ENCODE measurements at places on chromosomes 3 and 15.
A peak's percentile ranks its signal among the peaks of the same experiment; 100 is the strongest.

DNA sequence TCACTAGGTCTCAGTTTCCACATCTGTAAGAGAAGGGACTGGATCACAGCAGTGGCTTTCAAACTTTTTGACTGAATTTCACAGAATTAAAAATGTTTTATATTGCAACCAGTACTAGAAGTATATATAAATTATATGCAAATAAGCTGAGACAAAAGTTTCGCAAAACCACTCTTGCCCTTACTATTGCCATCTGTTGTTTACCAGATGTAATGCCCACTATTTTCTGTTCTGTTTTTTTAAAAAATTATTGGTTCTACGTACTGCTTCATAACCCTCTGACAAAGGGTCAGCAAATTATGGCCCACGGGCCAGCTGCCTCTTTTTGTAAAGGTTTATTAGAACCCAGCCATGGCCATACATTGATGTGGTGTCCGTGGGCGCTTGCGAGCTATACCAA is 44.8 kb downstream of the PDIA5 start:
- no peak for DNase-seq

- DNase-seq, result no peak
Measured at GRCh38 chr3:188526057-188526456, 372.1 kb downstream of the LPP start.

DNA sequence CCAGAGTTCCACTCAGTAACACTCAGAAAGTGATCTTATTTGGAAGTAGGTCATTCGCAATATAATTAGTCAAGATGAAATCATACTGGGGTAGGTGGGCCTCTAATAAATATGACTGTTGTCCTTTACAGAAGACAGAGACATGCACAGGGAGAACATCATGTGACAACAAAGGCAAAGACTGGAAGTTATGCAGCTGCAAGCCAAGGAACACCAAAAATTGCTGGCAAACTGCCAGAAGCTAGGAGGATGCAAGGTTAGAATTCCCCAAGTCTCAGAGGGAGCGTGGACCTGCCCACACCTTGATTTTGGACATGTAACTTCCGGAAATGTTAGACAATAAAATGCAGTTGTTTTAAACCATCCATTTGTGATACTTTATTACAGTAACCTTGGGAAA is 471.5 kb upstream of the AGTR1 start:
- DNase-seq, result no peak

GRCh38 chr15:25176991-25177954 is 222.5 kb downstream of the SNRPN start:
- DNase-seq, result no peak

- no peak for DNase-seq
Measured at GRCh38 chr3:57956119-57956832, 51.9 kb upstream of the FLNB start.

- DNase-seq, result peak; percentile 51
Measured at GRCh38 chr3:100603469-100603868, 5.9 kb upstream of the ADGRG7 start.

GRCh38 chr3:58164199-58164879 is 46.4 kb downstream of the DNASE1L3 start:
- no peak for DNase-seq

GRCh38 chr3:5309171-5309570 is 121.7 kb downstream of the EDEM1 start:
- no peak for DNase-seq

DNA sequence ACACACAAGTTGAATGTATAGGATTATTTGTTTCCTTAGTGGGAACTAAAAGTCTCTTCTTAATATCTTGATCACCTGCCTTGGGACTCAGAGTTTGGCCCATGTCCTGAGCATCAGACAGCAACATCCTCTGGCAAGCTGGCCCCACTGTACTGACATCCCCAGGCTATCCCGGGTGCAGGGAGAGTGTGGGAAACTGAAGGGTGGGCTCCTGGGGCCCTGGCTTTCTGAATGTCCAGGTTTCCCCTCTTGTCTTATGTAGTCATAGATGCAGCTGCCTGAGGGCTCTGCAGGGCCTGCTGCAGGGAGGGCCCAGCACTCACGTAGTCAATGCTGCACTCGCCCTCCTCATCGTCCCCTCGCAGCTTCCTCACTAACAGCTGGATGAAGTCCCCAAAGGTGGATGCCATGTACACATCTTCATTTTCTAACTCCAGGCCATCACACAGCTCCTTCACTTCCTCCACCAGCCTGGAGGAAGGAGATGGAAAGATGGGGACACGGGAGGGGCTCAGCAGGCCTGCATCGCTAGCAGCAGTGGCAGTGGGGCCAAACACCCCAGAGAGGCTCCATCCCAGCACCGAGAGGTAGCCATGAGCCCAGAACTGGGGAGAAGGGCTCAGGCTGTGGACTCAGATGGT is 42.8 kb downstream of the ALDH1L1 start:
- DNase-seq, result no peak

DNA sequence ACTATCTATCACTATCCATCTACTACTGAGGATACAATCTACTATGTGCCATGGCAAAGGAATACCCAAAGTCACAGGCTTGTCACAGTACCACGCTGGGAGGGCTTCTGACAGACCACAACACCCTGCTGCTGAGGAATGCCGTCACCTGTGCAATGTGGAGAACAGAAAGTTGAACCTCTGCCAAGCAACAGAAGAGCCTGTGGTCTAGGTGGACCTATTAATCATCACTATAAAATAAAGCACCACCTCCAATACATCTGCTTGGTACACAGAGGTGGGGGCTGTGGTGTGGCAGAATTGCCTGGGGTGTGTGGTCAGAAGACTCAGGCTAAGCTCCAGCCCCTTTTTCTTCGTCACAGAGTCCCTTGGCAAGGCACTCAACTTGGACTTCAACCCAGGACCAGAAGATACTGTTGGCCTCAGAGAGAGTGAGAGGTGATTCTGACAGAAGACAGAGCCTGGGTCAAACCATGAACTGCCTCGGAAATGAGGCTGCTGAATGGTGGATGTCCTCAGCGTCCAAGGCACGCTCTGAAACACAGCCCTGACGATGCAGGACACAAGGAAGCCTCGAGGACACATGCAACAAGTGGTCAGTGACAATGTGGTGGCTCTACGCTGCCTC is 189.4 kb upstream of the CHRNA7 start:
- no peak for DNase-seq

DNA sequence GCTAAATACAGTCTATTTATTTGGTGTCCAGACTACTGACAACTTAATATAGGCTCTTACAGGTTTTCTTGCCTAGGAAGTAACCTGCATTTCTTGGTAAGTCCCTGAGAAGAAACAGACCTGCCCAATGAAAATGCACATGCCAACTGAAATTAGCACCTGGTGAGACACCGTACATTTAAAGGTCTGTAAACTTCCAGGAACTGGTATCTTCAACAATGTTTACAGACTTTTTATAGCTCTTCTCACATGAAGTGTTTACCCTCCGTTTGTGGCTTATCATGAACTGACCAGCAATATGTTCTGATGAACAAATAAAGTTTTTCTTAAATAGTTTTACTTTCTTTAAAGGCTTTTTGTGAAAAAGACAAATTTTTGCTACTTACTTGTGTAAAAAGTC is 93.3 kb downstream of the PCCB start:
- DNase-seq, result no peak

GRCh38 chr3:188993181-188993580 is 178.6 kb upstream of the TPRG1 start:
- DNase-seq, result no peak

- no peak for DNase-seq
Measured at GRCh38 chr3:116354382-116354781, 90.9 kb downstream of the LSAMP start.

Data from ELF-1 (cell line).